ENCODE measurements at places on chromosomes 5 and 9.

- DNase-seq, result no peak
Measured at GRCh38 chr5:139207297-139208000, 9.3 kb upstream of the SIL1 start.

DNA sequence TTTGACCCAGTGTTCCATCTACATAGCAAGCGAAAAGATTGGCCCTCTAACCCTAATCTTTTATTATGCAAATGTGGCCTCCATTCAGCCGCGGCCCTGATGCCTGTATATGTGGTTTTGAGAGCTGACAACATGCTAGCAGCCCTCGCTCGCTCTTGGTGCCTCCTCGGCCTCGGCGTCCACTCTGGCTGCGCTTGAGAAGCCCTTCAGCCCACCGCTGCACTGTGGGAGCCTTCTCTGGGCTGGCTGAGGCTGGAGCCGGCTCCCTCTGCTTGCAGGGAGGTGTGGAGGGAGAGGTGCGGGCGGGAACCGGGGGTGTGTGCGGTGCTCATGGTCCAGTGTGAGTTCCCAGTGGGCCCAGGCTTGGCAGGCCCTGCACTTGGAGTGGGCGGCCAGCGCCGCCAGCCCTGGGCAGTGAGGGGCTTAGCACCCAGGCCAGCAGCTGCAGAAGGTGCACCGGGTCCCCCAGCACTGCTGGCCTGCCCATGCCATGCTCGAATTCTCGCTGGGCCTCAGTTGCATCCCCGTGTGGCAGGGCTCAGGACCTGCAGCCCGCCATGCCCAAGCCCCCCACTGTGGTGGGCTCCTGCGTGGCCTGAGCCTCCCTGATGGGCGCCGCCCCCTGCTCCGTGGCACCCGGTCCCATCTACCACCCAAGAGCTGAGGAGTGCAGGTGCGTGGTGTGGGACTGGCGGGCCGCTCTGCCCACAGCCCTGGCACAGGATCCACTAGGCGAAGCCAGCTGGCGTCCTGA lies 757.5 kb upstream of the CTNND2 start:
- peak; percentile 37 for DNase-seq

DNA sequence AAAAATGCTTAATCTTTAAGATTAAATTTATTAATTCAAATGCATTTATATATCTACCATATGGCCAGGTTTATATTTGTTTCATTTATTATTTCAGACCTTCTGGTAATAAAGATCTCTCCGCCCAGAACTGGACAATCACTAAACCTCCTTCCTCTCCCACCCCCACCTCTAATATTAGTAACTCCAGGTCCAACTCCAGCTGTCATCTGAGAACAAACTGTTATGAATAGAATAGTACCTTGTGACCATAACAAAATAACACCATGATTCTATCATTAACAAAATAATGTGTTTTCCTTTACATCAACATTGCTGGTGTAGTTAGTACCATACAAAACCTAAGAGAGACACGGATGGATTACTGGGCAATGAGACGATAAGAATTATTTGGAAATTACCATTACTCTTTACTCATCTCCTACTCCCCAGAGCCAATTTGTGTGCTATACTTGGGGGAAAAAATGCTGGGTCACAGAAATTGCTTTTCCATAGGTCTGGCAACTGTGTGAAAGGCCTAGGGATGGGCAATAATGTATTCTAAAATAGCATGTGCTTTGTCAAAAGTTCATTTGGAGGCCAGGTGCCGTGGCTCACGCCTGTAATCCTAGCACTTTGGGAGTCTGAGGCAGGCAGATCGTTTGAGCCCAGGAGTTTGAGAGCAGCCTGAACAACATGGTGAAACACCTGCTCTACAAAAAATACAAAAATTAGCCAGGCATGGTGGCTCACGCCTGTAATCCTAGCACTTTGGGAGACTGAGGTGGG lies 186.1 kb downstream of the ENC1 start:
- no peak for DNase-seq

GRCh38 chr5:16889203-16889971 lies 46.7 kb downstream of the MYO10 start:
- DNase-seq, result no peak

DNA sequence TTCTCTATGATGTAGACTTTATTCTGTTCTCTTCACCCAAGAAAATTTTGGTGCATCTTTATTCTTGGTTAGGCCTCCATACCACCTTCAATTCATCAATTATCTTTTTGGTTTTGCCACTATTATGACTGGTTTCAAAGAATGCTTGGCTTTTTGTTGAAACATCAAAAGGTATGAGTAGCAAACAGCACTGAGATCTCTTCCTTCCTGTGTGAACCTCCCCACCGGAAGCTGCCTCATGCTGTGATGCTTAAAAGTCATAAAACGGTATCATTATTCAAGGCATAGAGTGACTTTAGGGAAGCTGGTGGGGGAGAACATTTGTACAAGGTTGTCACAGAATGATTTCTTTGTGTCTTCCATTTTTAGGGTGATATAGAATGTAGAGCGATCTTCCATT lies 70.6 kb downstream of the IQGAP2 start:
- peak; percentile 70 for DNase-seq

GRCh38 chr5:170693701-170694100 lies 89.8 kb upstream of the GABRP start:
- DNase-seq, result no peak

DNA sequence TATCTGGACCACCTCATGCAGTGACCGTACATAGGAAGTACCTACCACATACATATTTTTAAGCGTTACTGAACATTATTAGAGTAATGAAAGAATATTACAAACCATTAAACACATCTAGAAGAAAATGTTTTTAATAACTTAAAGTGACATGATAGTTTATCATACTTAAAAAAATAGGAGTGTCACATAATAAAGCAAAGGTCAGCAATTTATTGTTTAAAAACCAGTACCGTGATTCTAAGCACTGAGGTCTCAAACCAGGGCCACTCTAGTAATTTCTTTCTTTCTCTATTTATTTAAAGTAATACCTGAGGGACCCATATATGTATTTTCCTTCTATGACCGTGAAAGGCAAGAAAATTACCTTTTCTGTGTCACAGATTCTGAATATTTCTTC lies 216.0 kb downstream of the MLLT3 start:
- no peak for DNase-seq

GRCh38 chr9:35603506-35603985 lies 1.5 kb upstream of the TESK1 start:
- peak; percentile 46 for DNase-seq

DNA sequence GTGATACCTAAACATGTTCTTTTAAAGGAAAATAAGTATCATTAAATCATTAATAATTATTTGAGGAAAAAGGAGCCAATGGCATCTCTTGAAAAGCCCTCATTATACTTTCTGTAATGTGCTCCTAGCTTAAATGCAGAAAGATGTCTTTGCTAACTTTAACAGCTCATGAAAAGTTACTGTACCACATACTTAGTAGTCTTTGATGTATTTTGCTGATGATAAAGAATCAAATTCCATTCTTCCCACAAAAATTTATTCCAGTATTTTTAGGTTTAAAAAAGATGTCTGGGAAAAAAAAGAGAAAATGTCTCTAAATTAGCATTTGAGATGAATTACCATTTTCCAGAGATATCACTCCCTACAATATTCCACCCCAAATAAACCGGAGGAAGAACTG lies 112.5 kb downstream of the PPP2R2B start:
- no peak for DNase-seq

DNA sequence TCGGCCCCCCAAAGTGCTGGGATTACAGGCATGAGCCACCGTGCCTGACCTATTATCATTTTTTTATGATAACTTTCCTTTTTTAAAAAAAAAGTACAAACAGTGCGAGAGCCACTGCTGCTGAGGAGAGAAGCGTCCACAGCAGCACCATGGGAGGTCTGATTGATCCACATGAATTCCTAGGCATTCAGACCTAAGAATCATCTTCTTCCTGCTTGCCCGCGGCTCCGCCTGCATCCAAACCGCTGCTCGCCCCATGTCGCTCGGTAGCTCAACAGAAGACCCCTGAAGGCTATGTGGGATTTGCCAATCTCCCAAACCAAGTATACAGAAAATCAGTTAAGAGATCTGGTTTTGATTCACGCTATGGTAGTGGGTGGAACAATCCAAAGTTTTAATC lies 102.0 kb downstream of the GABBR2 start:
- DNase-seq, result no peak

DNA sequence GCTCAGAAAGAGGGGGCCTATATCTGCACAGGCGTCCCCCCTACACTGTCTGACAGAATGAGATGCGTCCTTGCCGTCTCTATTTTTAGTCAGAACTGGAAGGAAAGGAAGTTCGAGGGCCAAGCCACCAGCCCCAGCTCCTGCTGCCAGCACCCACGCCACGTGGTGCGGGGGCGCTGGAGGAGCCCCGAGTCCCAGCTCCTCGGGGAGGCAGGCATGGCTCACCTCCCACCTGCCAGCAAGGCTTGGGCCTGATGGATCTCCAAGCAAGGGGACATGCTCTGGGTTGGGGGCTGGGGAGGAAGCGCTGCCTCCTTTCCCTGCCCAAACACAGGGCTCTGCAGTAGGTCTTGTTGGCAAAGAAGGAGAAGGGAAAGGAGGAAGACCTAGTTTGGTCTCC lies 80.3 kb upstream of the ARAP3 start:
- no peak for DNase-seq

DNA sequence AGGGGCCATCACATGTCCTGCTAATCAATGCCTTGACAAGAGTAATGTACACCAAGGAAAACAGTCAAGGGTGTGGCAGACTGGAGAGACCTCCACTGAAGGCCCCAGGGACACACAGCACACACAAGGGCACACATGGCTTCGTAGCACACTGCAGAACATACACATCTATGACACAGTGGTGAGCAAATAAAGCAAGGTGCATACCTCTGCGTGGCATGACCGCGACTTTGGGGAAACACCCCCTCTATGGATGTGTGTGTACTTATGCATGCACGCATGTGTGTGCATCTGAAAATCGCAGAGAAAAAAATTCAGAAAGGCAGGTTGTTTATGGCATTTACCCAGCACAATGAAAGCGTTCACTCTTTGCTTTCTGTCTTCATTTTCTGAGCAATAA lies 20.5 kb downstream of the SEMA4D start:
- no peak for DNase-seq

DNA sequence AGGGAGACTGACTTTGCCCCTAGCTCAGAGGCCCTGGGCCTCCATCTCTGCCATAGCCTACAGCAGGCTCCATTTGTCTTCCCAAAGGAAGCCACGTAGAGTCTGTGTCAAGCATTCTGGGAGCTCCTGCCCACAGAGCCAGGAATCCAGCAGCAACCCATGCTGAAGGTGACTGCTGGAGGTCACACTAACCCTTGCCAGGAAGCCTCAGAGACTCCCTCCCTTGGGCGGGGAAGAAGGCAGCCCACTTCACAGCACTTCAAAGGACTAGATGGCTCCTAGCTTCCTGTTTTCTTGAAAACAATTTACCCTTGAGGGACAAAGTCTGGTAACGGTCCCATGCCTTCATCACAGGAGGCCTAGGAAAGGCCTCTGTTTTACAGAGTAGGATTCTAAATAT lies 1.7 kb downstream of the CKMT2 start:
- no peak for DNase-seq

DNA sequence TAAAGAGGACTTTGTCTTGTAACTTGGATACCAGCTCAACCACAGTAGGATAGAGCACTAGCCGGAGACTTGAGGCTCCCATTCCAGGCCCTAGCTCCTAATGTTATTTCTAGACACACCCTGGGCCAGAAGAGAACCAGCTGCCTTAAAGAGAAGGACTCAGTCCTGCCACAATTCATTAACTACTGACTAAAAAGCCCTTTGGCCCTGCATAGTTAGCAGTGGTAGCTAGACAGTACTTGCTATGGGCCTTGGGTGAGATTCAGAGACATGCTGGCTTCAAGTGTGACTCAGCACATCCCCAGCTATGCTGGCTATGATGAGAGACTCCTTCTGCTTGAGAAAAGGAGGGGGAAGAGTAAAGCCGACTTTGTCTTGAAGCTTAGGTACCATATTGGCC lies 47.3 kb downstream of the TMEM167A start:
- DNase-seq, result peak; percentile 45

GRCh38 chr5:147512659-147513379 lies 3.0 kb upstream of the DPYSL3 start:
- no peak for DNase-seq

- peak; percentile 89 for DNase-seq
Measured at GRCh38 chr9:6007770-6008168, 7.7 kb downstream of the RANBP6 start.

DNA sequence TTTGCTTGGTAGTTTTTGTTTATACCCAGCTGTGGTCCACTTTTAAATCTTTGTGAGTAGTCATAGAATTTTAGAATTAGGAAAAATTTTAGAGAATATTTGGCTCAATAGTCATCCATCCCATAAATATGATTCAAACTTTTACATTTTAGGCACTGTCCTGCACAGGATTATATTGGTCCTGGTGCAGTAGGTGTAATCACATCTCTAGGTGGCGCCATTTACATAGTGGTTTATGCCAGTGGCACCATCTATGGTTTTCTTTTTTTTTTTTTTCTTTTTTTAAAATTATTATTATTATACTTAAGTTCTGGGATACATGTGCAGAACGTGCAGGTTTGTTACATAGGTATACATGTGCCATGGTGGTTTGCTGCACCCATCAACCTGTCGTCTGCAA lies 260.7 kb upstream of the KCNN2 start:
- no peak for DNase-seq

Measured in Peyer's patch (tissue), 4 donors.